Fibroblast of lung (primary cell): ENCODE measurements at places on chromosomes 5 and 9.

GRCh38 chr5:125786021-125786420 is 637.2 kb upstream of the GRAMD2B start:
- no peak for DNase-seq

- no peak for DNase-seq
These were observed 394.9 kb upstream of the CD180 start for GRCh38 chr5:67591491-67591890.

DNA sequence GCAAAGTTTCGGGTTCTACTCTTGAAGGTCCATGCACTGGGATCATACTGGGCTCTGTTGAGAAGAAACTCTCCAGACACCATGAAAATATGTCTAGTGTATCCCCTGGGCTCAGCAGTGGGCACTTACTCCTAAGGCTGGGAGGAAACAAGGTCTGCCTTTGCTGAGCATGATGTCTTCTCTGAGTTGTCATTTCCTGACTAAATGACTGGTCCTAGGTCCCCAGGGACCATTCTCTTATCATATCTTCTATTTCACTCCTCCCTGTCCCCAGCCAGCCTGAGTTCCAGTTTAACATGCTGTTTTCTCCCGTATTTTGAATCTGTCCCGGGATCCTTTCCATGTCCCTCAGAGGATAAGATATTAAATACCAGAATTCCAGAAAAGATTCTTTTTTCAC is 225.4 kb downstream of the MTRR start:
- DNase-seq = no peak

- no peak for DNase-seq
These were observed 454.2 kb upstream of the SGCD start for GRCh38 chr5:155872629-155873220.

GRCh38 chr5:170342153-170342725 is 44.7 kb upstream of the LCP2 start:
- no peak for DNase-seq
